ENCODE measurements at places on chromosomes 16 and 17.

DNA sequence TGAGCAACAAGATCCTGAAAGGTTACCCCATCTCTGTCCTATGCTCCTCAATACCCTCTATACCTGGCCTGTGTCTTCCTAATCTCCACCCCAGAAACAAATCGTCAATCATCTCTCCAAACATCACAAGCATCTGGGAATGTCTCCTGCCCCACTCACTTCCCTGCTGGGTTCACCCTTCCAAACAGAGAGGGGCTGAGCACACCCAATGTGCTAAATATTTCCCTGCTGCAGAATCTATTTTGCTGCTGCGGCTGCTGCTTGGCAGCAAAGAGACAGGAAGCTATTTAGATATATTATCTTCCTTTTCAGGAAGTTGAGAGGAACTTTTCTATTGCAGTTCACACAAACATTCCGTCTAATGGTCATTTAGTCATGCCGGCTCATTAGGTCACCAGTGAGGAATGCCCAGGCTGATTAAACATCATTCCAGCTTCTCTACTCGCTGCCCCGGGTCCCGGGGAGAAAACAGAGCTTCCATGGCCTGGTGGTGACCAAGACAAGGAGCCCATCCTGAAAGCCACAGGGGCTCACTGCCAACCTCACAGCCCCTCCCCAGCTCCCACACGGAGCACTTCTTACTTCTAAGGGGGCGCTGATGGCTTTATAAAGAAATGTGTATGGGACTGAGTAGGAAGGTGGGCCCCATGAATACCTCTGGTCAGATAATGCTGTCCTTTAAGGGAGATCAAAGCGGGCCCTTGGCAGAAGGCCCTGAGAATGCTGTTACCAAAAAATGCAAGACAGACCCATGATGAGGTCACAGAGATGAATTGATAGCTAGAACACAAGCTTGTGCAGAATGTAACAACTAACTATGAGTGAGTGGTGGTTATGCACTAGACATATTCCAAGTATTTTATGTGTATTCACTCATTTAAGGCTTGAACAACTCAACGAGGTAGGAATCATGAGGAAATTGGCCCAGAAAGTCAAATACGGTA is 218.3 kb downstream of the SOX9 start:
- no peak for DNase-seq

- DNase-seq: no peak
These were observed 256.1 kb upstream of the RPL38 start for GRCh38 chr17:73947281-73947965.

DNA sequence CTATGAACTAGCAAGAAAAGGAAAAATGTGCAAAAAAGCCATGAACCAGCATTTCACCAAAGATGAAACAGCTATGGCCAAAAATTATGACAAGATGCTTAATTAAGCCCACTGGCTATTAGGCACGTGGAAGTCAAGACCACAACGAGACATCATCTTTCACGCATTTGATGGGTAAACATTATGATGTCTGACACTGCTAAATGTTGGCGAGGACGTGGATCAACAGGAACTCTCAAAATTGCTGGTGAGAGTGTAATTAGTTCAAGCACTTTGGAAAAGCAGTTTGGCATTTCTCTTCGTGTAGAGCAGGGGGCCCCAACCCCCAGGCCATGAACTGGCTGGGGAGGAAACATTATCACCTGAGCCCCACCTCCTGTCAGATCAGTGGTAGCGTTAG is 39.6 kb upstream of the ADGRG1 start:
- DNase-seq: no peak

DNA sequence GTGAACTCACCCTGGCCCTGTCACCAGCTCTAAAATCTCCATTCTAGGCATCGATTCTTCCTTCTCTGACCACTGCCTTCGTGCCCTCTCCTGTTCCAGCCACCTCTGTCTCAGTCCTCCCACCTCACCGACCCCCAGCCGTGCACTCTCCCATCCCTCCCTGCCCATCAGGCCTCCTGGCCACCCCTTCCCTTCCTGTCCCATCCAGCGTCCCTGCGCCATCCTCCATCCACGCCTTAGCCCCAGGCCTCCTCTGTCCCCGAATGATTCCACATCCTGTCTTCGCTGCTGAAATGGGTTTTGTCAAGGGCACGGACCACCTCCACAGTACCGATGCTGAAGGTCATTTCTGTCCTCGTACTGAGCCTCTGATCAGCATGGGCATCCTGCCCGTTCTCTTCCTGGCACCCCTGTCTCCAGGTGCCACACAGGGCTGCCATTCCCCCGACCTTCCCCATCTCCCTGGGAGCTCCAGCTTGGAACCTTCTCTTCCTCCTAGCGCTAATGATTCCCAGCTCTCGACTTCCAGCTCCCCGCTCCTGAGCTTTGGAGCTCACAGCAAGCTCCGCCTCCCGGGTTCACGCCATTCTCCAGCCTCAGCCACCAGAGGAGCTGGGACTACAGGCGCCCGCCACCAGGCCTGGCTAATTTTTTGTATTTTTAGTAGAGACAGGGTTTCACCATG is 2.6 kb downstream of the TRIM65 start:
- DNase-seq: no peak

DNA sequence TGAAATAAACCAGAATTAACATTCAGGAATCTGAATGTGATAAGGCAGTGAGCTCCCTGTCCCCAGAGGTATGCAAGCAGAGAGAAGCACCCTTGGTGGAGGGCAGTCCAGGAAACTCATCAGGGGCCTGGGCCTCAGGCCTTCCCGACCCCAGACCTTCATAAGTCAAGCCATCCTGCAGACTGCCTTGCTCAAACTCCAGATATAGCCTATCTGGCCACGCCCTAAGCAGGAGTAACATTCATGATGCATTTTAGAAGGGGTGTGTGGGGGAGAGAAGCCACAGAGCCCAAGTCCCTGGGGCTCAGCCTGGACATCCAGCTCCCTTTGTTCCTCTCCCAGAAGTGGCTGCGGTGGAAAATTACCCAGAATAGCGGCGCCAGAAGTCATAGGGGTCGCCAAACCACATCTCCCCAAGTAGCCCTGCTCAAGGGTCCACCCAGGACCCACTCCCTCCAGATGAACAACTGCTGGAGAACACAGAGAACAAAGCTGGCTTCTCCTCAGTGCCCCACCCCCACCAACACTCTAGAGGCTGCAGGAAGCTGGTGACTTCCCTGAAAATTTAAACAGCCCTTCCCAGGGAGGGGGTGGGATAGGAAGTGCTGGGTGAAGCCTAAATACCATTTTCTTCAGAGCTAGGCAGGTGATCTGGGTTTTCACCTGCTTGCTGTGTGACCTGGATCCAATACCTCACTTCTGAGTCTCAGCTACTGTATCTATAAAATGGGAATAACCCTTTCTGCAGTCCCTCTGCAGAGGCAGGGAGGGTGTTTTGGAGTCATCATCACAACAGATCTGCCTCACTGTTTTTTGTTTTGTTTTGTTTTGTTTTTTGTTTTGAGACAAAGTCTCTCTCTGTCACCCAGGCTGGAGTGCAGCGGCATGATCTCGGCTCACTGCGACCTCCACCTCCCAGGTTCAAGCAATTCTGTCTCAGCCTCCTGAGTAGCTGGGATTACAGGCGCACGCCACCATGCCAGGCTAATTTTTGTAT is 1.5 kb upstream of the SREBF1 start:
- DNase-seq: no peak

GRCh38 chr17:81511554-81511803 is 1.1 kb downstream of the ACTG1 start:
- no peak for DNase-seq

DNA sequence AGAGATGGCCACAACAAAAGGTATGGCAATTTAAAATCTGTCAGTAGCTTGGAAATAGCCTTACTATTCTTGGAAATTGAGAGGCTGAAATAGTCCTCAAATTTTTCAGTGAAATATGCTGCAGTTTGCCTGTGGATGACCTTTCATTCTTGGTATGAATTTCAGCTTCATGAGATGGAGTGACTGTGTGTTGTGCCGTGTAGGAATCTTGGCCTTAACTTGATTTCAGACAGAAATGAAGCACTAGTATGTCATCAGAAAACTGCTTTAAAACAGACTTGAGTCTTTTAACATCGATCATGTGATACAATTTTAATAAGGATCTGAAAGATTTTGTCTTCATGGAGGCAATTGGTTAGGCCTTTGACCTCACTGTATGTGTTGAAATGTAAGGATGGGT is 247.2 kb downstream of the CNTNAP4 start:
- DNase-seq: no peak

DNA sequence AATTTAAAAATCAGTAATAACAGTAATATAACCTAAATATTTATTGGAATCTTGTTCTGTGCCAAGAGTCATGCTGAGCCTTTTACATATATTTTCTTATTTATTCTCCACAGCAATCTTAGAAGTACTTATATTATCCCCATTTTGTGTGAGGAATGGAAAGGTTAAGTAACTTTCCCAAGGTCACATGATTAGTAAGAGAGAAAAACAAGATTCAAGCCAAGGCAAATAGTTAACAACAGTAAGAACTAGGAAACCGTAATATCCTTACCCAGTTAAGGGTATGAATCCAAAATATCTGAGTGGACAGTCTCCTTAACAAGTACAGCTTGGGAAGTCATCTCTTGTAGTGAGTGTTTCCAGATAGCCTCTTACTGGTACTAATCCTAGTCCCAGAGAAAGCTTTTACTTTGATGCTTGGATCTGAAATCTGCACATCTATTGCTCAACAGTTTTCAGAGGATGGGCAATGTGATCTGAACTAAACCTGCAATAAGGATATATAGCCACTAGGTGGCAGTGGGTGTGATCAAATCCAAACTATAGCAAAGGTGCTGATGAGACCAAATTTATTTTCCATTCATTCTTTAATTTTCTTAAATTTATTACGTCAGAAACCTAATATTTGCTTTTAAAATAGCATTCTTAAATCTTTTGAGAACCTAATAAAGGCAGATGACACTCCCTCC is 23.3 kb downstream of the SHISA6 start:
- DNase-seq: no peak

DNA sequence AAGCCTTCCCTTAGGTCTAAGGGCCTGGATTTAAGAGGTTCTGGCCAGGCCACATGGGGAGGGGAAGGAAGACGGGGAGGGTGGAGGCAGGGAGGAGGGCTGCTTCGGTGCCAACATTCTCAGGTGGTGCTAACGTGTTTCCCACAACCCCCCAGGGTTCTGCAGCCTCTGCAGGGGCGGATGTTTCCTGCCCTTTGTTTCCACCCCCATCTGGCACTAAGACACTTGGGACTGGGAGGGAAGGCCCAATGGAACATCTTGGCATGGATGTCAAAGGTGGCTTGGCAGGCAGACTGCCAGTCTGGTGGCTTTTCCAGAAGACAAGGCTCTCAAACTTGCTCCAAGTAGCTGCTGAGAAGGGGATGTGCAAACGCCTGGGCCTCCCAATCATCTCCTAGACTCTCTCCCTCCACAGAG is 12.7 kb downstream of the HIC1 start:
- DNase-seq: no peak

All from activated effector memory CD4-positive, alpha-beta T cell treated with Interleukin-2 at 50 U/mL for 16 hours (primary cell).